Activated CD8-positive, alpha-beta T cell treated with anti-CD3 and anti-CD28 coated beads, Interleukin-2, amount 10 ng/mL, durations not matched to agents 7 days and 5 days (primary cell): ENCODE measurements at places on chromosomes 3 and 15. TPM values are rescaled to one million over a fixed set of nuclear protein-coding genes. Genes with fewer than 3 reads are reported as not detected.

The RPP25 gene
- 7.2 TPM for total RNA-seq

The BNIP2 gene
- total RNA-seq = 69.0 TPM

The TMEM207 gene
- not detected for total RNA-seq

The TNK2 gene
- total RNA-seq = 127 TPM

The CCRL2 gene
- 11.2 TPM for total RNA-seq

The BMF gene
- total RNA-seq = 2.2 TPM

The LSAMP gene
- total RNA-seq = not detected

The HYKK gene
- 1.5 TPM for total RNA-seq

The FETUB gene
- not detected for total RNA-seq

The NOX5 gene
- not detected for total RNA-seq

The DGKG gene
- 0.37 TPM for total RNA-seq

The TGM5 gene
- total RNA-seq = 0.37 TPM

The CNTN4 gene
- not detected for total RNA-seq

The PDIA3 gene
- total RNA-seq = 313 TPM

The FYCO1 gene
- total RNA-seq = 19.5 TPM

The OSTN gene
- not detected for total RNA-seq

The RFTN1 gene
- total RNA-seq = 59.9 TPM

The MAP4 gene
- 120 TPM for total RNA-seq

The STAC gene
- not detected for total RNA-seq

The CIP2A gene
- 58.5 TPM for total RNA-seq

The CCDC80 gene
- not detected for total RNA-seq

The GOLGA8K gene
- not detected for total RNA-seq

The GOLGA8A gene
- total RNA-seq = 207 TPM

The TMCO5A gene
- not detected for total RNA-seq

The CALML4 gene
- 11.7 TPM for total RNA-seq

The P3H2 gene
- not detected for total RNA-seq

The GRIP2 gene
- not detected for total RNA-seq

The ZBED2 gene
- 0.68 TPM for total RNA-seq
